ENCODE measurements at places on chromosomes 5 and 9.

DNA sequence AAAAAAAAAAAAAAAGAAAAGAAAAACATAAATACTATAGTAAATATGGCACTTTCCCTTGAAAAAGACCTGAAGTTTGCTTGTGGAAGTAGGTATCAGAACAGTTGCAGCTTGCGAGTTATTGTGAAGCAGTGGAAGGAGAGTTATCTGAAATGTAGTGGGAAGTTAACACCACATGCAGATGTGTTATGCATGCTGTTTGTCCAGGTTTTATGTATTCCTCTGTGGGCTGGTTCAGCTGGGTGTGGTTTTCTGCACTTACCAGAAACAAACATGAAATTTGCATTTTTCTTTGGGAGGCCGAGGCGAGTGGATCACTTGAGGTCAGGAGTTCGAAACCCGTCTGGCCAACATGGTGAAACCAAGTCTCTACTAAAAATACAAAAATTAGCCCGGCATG is 42.1 kb upstream of the CTNNA1 start:
- no peak for DNase-seq

DNA sequence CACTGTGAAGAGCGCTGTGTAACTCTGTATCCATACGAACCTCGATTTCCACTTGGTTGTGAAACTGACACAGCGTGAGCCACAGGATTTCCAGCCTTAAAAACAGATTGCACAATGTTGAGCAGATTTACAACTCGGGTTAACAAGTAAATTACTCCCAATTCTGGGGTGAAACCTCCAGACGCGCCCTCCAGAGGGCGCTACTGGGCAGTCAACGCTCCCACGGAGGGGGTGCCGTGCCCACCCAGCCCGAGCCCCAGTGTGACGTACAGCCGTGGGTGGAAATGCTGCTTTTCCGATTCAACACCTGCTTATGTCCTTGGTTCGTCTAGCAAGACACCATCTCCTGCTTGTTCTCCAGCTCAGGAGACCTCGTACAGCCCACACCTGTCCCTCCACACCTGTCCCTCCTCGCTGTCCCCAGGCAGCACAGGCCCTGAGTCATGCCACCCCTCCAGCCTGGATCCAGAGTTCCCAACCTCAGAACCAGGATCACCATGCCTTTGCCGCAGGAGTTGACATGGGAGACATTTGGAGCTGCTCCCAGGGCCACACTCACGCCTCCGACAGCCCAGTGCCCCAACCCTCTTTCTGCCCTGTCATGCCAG is 34.4 kb upstream of the SLC6A3 start:
- DNase-seq, result peak; percentile 68

GRCh38 chr5:59020611-59021285 is 437.9 kb downstream of the RAB3C start:
- peak; percentile 30 for DNase-seq

DNA sequence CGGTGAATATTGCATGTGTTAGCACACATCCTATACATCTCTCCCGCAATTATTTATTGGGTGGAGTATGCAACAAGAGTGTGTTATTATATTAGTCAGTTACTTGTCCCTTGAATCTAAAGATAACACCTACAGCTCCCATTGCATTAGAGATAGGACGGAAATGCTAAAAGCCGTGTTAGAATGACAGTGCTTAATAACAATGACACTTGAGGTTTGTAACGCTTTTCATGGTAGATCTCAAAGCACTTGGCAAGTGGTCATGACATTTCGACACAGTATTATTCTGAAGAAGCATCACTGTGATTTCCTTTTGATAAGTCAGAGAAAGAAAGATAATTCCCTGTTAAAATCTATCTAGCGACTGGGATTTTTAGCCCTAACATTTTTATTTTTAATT is 33.4 kb upstream of the TRIO start:
- DNase-seq, result no peak

DNA sequence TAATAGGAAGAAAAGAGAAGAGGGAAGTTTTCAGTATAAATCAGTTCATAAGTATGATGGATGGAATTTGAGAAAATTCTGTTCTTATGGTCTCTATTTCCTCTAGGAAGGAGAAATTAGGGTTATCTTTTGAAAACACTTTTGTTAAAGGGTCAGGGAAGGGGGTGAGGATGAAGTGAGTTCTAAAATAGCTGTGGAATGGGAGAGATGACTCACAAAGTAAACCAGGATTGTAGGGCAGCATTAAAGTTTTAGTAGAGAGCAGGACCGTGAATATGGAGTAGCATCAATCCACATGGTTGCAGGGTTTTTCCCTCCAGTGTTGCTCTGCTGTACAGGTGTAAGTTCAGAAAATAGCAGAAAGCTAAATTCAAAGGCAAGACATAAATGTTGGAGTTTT is 32.4 kb downstream of the MUSK start:
- DNase-seq, result no peak

DNA sequence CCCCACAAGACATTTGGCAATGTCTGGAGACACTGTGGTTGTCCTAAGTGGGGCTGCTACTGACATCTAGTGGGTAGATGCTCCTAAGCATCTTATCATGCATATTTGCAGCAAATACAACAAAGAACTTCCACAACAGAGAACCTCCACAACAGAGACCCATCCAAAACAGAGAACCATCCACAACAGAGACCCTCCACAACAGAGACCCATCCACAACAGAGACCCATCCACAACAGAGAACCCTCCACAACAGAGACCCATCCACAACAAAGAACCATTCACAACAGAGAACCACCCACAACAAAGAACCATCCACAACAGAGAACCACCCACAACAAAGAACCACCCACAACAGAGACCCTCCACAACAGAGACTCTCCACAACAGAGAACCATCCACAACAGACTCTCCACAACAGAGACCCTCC is 32.8 kb downstream of the ARPC5L start:
- DNase-seq, result peak; percentile 18

GRCh38 chr5:161765611-161766010 is 80.1 kb downstream of the GABRA6 start:
- DNase-seq, result no peak

- no peak for DNase-seq
Measured at GRCh38 chr5:77724934-77725333, 51.2 kb downstream of the TBCA start.

DNA sequence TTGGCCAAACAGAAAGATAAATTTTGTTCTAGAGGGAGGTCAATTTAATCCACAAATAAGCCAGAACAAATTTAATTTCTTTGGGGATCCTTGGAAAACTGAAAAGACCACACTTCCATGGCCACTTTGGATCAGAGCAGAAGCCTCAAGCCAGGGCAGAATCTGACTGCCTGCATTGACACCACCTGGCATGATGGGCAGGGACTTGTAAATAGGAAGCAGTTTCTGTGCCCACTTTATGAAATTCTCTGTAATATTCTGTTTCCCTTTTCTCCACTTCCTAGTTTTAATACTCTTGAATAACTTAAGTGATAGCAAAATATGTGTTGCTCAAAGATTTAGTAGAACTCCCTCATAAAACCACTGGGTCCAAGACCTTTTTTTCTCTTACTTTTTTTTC is 6.7 kb upstream of the TMEM252 start:
- DNase-seq, result no peak

DNA sequence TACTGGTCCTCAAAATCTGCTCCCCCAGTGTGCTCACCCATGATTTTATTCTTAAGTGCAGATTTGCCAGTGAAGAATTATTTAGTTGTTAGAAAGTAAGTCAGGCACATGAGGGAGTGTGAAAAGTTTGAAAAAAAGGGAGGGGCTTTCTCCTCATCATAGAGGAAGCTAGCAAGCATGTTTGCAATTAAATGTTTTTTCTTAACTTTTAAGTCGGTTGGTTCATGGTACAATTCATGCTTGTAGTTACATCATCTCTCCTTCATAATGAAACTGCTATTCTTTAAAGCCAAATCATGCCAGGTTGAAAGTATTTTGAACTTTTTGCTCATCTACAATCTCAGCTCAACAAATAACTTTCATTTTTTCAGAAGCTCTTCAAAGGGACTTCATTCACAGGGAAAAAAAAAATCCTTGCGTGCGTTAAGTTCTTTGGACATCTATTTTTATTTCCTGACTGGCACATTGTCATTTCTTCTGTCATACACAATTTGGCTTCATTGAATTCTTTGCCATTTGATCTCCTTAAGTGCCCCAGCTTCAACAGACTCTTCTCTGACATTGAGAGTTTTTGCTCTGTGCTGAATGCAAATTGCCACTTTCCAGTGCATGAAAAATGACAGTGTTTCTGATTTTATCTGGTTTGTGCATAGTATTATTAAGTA is 456.9 kb downstream of the TMEM232 start:
- no peak for DNase-seq

DNA sequence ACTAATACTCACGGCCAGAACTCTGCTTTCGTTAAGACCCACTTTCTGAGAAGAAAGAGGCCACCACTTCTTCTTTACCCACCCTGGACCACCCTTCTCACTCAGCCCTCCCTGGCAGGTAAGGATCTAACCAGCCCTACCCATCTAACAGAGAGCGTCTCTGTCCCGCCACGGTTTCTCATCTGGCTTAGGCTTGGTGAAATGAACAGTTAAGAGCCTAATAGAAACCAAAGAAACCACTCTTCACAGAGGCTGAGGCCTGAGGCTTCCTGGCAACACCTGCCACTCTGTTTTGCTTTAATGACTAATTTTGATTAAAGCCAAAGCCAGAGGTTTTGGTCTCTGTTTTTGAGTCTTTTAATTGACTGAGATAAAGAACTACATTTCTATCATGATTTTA is 354.1 kb upstream of the SLC30A5 start:
- DNase-seq, result no peak

DNA sequence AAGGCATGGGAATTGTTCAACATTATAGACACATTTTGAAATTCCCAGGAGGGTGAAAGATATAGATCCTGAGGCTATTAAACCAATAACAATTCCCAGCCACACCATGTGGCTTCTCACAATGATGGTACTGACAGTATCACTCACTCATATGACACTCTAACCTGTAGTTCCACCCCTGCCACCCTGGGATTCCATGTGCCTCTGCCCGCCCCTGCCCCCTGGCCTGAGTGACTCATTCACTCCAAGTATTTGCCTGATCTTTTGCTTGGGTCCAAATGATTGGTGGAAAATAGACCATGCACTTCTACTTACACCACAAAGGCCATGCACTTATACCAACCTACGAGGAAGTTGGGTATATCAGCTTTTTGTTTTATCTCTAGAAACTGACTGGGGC is 305.2 kb upstream of the DAB2 start:
- DNase-seq, result no peak

DNA sequence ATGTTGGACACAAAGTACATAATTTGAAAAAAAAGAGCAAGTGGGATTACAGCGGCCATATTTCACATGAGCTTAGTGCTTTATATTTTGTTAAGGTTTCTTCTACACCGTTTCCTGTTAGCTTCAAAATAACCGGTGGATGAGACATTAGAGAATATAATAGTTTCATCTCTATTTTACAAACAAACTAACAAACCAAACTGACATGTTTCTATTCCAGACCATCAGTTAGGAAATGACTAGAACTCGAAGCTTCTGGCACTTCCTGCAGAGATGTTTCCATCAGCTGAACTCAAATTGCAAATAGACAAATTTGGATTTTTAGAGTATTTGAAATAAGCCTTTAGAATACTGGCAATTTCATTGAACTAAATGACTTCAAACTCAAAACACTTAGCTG is 86.5 kb downstream of the MTRR start:
- DNase-seq, result no peak

- no peak for DNase-seq
Measured at GRCh38 chr5:140168371-140168770, 6.6 kb upstream of the CYSTM1 start.

DNA sequence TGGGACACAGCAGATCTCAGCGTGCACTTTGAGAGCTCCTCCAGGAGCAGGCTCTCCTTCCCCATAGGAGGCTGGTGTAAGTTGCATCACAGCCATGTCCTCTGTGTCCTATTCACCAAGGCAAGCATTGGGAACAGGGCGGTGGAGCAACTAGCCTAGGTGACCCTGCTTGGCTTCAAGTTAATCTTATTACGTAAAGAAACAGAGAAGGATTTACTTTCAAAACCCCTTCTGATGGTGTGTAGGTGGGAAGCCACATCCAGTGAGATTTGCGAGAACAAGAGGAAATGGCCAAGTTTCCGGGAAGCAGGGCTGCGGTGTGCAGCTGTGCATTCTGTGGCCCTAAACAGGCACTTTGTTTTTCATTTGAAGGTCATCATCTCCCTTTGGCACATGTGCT is 80.2 kb downstream of the TRIO start:
- DNase-seq, result no peak

DNA sequence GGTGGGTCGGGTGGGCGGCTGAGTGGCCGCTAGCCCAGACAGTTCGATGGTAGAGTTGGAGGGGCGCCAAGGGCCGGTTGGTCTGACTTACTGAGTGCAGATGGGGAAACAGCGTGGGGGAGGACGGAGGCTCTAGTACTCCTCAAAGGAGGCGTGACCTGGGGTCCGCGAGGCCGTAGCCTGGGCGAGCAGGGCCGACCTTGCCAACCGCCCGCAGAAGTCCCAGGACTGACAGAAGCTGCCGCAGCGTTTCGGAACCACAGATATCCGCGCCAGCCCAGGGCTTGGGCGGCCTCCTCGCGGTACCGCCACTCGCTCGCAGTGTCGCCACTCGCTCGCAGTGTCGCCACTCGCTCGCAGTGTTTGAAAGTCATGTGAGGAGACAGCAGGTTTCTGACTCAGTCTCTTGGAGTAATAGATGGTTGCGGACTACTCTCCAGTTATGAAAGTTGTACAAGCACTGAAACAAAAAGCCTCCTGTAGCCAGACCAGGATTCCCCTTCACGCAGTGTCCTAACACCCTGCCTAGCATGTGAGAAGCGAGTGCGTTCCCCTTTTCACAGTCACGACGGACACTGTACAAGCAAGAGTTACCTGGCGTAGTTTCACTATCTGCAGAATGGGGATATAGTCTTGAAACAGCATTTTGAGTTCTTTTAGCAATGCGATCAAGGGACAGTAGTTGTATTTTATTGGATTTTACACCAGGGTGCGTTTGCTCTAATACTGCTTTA is 674 bp downstream of the TMEM38B start:
- DNase-seq, result peak; percentile 53

- DNase-seq, result no peak
Measured at GRCh38 chr9:89243296-89244061, 64.9 kb upstream of the SHC3 start.

- no peak for DNase-seq
Measured at GRCh38 chr5:157963761-157964160, 104.8 kb upstream of the CLINT1 start.

DNA sequence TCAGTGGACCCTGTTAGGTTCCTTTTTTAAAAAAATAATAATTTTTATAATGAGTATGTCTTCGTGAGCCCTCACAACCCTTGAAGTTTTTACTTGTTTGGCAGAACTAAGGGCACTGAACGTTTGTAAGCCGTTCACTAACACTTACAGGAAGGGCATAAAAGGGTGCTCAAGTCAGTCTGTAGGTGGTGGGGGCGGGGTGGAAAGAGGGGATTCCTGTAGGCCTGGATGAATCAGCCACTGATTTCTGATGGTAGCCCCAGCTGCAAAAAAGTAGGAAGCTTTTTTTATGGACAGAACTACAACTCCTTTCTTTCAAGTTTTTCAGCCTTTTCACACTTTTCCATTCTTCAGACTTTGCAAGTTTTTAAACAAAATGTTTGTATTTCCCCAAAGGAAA is 35.8 kb downstream of the PIK3R1 start:
- no peak for DNase-seq

Measured in HEK293T (cell line).